ENCODE measurements at places on chromosomes 2 and 18.
A peak's percentile ranks its signal among the peaks of the same experiment; 100 is the strongest.

DNA sequence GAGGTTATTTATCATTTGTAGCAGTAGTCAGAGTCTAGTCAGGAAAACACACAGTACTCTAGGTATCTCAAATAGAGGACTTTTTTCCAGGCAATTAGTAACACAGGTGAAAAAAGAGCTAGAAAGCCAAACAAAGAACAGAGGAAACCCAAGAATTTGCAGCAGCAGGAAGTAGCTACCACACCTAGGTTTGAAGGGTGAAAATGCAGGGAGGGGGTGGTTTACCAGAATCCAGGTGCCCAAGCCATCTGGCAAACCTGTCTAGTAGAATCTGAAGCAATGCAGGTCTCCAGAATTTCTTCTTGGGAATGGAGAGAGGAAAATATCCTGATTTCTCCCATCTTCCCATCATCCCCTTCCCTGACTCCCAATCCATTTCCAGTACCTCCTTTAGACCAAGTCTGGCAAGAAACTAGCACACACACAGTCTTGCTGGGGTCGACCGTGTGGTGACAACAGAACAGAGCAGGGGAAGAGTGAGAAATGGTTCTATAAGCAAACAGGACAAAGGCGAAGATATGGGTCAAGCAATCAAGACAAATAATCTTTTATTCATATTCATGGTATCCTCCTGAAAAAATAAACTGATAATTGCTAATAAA lies 231.9 kb upstream of the MMADHC start:
- no peak for DNase-seq

- DNase-seq, result no peak
Measured at GRCh38 chr2:23412556-23413155, 27.7 kb downstream of the KLHL29 start.

DNA sequence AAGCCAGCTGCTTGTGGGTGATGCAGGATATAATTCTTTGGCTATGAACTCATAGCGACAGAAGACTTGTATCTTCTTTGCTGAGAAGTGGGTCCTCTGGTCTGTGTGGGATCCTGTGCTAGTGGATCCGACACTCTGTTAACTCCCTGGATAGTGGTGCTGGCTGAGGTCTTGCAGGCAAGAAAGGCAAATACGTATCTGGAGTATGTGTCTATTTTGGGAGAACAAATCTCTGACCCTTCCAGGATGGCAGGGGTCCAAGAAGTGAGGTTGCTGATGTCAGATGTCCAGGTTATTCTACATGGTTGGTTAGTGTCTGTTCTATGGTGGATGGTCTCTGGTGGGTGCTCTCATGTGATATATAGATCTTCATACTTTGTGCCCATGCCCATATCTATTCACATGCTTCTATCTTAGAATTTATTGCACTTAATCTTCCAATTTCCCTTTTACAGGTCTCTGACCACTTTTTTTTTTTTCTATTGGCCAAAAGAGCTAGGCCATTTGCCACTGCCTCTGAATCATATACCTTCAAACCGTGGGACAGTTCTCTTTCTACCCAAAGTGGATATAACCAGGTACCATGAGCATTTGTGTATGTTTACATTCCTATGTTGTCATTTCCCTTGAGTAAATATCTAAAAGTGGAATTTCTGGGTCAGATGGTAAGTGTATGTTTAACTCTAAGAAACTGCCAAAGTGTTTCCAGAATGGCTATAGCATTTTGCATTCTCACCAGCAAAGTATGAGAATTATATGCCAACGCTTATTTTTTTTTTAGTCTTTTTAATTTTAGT lies 45.1 kb upstream of the RBMS1 start:
- DNase-seq, result no peak

- DNase-seq, result no peak
Measured at GRCh38 chr18:27378431-27379095, 193.5 kb upstream of the CHST9 start.

DNA sequence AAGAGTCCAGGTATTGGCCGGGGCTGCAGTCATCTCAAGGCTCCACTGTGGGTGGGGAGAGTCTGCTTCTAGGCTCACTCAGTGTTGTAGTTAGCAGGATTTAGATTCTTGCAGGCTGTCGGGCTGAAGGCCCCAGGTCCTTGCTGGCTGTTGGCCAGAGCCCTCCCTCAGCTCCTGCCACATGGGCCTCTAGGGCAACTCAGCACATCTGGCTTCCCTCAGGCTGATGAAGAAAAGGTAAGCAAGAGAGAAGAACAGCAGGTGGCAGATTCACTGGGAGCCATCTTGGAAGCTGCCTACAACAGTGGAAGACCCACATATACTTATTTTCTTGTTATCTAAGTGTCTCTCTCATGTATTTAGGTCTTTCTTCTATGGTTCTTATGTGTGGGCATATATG lies 4.3 kb downstream of the MRPS9 start:
- DNase-seq, result peak; percentile 64

- DNase-seq, result peak; percentile 4
Measured at GRCh38 chr2:68769586-68770270, 35.1 kb downstream of the ARHGAP25 start.

- DNase-seq, result no peak
Measured at GRCh38 chr2:118509319-118510004, 338.0 kb downstream of the EN1 start.

DNA sequence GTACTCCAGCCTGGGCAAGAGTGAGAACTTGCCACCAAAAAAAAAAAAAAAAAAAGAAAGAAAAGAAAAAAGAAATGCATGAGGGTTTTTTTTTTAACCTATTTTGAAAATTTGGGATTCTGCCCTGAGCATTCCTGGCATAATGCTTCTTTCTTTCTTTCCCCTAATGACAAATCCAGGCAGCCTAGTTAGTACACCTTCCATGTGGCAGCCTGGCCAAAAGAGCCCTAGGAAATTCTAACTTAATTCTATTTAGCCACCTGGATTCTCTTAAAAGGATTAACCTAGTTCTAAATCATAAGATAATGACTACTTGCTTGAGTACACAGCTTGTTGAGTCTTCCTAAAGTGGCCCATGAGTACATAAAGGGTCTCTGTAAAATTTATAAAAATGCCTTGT lies 160.1 kb downstream of the THADA start:
- DNase-seq, result no peak

- no peak for DNase-seq
Measured at GRCh38 chr2:199627417-199627816, 169.7 kb upstream of the SATB2 start.

DNA sequence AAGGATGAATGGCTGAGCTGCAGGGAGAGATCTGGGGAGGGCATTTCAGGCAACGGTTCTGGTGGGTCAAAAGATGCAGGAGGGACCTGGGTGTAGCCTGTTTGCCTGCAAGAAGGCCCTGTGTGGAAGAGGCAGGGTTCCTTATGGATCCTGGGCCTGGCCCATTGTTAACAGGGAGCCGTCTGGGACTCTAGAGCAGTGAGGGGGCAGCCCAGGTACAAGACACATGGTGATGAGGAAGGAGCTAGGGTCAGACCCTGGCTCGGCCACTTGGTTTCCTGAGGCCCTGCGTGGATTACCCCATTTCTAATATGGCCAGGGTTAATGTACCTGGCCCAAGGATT lies 124.9 kb downstream of the GLI2 start:
- DNase-seq, result no peak

DNA sequence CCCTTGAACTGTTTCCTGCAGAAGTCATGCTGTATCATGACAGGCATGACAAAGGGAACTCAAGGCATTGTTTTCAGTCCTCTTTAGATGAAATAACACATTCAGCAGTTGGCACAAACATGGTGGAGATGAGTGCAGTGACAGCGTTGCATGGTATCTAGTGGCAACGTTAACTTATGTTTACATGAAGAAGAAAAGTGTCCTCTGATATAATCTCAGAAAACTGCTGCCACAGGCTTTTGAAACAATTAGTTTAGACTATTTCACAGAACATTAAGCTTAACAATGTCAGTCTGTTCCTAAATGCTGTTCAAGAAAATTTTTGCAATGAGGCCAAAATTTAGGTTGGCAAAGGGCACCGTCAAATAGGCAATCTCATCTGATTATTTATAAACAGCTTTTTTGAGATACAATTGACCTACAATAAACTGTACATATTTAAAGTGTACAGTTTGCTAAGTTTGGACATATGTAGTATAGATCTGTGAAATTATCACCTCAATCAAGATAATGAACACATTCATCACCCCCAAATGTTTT lies 64.7 kb downstream of the LYPD6B start:
- no peak for DNase-seq

DNA sequence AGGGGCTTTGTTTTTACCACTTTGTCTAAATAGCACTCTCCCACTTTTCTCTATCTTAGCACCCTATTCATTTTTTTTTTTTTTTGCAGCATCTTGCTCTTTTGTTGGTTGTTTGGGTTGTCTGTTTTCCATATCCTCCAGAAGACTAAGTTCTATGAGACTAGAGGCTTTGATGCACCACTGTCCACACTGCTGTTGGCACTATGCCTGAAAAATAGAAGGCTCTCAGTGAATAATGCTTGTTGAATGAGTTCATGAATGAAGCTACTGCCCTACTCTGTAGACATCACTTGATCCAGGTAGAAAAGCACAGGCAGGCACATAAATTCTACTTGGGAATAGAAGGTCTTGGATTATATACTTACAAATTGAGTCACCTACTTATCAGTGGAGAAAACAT lies 7.3 kb downstream of the IL1A start:
- no peak for DNase-seq

GRCh38 chr2:2547451-2547850 lies 216.4 kb upstream of the MYT1L start:
- DNase-seq, result no peak

GRCh38 chr18:68438983-68439382 lies 275.9 kb downstream of the TMX3 start:
- DNase-seq, result no peak

- no peak for DNase-seq
Measured at GRCh38 chr2:166614029-166614428, 120.0 kb upstream of the SCN7A start.

DNA sequence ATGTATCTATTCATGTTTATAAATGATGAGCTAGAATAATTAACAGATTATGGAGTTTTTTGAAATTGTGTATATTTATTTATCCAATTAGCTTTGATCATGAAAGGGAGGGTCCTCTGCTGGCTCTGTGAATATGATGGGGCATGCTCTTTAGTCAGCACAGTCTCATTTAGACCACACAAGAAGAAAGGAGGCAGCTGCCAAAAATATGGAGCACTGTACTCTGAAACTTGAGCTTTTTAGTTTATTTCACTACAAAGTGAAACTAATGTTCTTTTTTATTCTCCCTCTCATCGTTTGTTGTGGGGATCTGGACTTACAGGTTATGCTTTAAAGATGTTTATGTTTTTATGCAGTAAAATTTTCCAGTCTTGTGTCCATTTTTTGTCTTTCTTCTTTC lies 266.9 kb upstream of the GULP1 start:
- no peak for DNase-seq

- DNase-seq, result no peak
Measured at GRCh38 chr2:104836265-104836664, 17.6 kb upstream of the POU3F3 start.

GRCh38 chr2:192398236-192398635 lies 203.5 kb upstream of the TMEFF2 start:
- DNase-seq, result no peak

DNA sequence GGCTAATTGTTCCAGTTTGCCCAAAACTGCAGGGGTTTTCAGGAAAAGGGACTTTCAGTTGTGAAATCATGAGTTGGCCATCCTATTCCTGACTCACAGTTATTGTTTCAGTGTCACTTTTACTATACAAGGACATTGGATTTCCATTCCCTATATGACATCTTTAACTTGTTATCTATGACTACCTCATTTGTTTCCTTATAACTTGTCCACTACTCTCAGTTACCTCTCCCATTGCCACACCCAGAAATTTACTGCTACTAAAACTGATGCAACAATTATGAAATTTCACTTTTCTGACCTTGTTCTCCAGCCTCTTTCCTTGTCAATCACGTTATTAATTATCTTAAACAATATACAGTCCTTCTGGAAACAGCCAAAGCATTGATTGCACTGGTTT lies 116.5 kb upstream of the ZNF804A start:
- DNase-seq, result no peak

GRCh38 chr2:48313036-48313877 lies 216.7 kb upstream of the STON1 start:
- DNase-seq, result peak; percentile 25

GRCh38 chr2:236355911-236356310 lies 91.7 kb upstream of the ASB18 start:
- no peak for DNase-seq

GRCh38 chr2:168639441-168639898 lies 163.0 kb upstream of the NOSTRIN start:
- no peak for DNase-seq

- no peak for DNase-seq
Measured at GRCh38 chr18:21281603-21282002, 39.6 kb downstream of the GREB1L start.

DNA sequence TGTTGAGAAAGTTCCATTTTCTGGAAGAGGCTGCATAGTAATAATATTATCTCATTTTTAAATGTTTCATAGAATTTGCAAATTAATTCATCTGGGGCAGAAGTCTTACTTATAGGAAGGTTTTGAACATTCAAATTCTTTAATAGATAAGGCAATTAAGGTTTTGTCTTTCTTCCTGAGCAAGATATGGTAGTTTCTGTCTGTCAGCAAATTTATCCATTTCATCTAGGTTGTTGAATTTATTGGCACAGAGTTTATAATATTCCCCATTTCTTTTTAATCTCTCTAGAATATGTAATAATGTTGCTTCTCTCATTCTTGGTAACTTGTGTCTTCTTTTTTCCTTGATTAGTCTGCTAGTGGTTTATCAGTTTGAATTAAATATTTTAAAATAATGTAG lies 90.2 kb upstream of the EPB41L5 start:
- no peak for DNase-seq

DNA sequence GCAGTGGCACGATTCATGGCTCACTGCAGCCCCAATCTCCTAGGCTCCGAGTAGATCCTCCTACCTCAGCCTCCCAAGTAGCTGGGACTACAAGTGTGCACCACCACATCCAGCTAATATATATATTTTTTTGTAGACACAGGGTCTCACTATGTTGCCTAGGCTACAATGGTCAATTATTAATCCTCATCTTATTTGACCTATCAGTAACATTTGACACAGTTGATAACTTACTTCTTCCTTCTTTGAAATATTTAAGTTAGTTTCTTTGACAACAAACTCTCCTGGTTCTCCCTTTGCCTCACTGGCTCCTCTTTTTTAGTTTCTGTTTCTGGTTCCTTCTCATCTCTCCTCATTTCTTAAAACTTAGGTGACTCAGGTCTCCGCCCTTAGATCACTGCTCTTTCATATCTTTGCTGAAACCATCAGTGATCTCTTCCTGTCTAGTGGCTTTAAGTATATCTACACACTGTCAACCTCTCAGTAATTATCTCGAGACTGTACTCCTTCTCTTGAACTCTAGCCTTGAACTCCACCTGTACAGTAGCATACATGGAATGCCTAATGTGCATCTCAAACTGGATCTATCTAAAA lies 11.5 kb downstream of the PGAP1 start:
- no peak for DNase-seq

DNA sequence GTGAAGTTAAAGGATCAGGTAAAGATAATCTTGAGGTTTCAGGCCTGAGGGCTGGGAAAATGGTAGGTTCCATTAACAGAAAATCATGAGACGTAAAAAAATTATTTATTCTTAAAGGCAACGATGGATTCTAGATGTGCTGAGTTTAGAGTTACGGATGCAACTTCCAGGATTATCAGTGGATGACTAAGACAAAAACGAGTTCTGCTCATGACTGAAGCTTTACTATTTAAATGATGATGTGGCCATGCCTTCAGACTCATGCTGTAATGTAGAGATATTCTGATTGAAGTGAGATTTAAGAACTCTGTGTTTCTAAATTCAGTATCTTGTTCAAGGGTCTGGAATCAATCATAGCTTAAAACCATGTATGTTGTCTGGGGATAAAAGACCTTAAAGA lies 5.0 kb downstream of the TMEM237 start:
- DNase-seq, result no peak

GRCh38 chr2:58720033-58720769 lies 479.1 kb upstream of the FANCL start:
- DNase-seq, result no peak
